ENCODE measurements at places on chromosomes 12 and 14. TPM values are rescaled to one million over a fixed set of nuclear protein-coding genes. Genes with fewer than 3 reads are reported as not detected.

DNA sequence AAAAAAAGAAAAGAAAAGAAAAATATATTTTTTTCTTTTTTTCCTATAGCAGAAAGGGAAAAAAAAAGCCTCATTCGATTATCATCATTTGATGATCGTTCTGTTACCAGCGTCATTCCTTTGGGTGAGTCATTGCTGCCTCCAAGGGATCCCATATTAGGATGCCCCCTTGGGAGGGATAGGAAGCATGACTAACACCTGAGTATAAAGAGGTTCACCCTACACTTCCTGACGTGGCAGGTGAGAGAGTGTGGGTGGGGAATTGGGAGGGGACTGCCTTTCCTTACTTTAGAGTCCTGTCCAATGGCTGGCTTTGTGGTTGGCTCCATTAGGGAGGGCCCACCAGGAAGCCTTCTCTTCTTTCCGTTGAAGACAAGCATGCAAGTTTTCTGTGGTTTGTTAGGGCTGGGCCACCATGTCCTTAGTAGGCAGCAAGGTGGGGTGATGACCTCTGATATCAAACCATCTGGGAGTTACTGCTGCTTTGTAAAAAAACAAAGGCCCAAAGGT lies 56.1 kb upstream of the FUT8 start:
- no peaks in the 10 kb centered on the region for H3K27me3 ChIP-seq
- H3K36me3 ChIP-seq, result no peaks in the 10 kb centered on the region
- no peak overlapping the region for H3K27ac ChIP-seq
- DNase-seq, result peak; percentile 47
- H3K4me3 ChIP-seq, result no peak overlapping the region
- H3K4me1 ChIP-seq, result peaks cover 8% of the 10 kb centered on the region

GRCh38 chr14:104845834-104846441 lies 19.1 kb upstream of the CEP170B start:
- peaks cover 16% of the 10 kb centered on the region for H3K4me1 ChIP-seq
- H3K27me3 ChIP-seq, result peaks cover 68% of the 10 kb centered on the region

DNA sequence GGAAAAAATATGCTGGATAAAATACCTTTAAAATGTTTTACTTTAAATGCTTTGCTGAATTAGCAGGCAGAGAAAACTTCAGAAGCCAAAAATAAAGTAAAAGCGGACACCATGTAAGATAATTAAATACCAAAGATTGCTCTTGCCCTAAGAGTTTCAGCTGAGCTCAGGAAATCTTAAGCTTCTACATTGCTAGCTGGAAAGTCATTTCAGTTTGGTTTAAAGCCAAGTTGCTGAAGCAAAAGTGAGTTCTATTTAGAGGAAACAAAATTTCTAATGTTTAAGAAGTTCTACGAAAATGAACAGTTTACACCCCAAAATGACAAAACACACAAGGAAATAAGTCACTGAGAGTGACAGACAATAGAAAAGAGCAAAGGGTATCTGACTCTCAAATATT lies 310.0 kb downstream of the ADAMTS20 start:
- H3K4me3 ChIP-seq, result no peak overlapping the region
- H3K36me3 ChIP-seq, result no peaks in the 10 kb centered on the region
- no peak for DNase-seq
- H3K4me1 ChIP-seq, result no peaks in the 10 kb centered on the region

DNA sequence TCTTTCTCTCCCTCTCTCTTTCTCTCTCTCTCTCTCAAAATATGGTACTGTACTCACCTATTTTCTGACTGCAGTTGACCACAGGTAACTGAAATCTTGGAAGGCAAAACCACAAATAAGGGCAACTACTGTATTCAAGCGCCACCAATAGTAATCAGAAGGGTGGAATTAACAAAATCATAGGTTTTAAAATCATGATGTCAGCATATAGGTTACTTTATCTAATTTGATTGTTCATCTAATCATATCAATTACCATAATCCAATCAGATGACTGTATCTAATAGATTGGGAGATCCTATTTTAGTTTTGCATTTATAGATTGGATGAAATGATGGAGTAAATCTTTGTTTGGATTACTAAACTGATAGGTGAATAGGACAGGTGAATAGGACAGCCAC lies 155.8 kb upstream of the KITLG start:
- H3K27me3 ChIP-seq, result no peaks in the 10 kb centered on the region
- H3K27ac ChIP-seq, result no peak overlapping the region
- DNase-seq, result no peak
- H3K4me3 ChIP-seq, result no peak overlapping the region
- no peaks in the 10 kb centered on the region for H3K4me1 ChIP-seq

- H3K36me3 ChIP-seq, result no peaks in the 10 kb centered on the region
- H3K4me3 ChIP-seq, result no peak overlapping the region
- H3K27me3 ChIP-seq, result peaks cover 16% of the 10 kb centered on the region
- no peak for DNase-seq
Observed at GRCh38 chr12:30840715-30841114, 85.8 kb upstream of the TSPAN11 start.

GRCh38 chr14:63342371-63342770 lies 23.6 kb upstream of the GPHB5 start:
- H3K27ac ChIP-seq, result no peak overlapping the region
- no peaks in the 10 kb centered on the region for H3K27me3 ChIP-seq
- H3K4me3 ChIP-seq, result no peak overlapping the region

DNA sequence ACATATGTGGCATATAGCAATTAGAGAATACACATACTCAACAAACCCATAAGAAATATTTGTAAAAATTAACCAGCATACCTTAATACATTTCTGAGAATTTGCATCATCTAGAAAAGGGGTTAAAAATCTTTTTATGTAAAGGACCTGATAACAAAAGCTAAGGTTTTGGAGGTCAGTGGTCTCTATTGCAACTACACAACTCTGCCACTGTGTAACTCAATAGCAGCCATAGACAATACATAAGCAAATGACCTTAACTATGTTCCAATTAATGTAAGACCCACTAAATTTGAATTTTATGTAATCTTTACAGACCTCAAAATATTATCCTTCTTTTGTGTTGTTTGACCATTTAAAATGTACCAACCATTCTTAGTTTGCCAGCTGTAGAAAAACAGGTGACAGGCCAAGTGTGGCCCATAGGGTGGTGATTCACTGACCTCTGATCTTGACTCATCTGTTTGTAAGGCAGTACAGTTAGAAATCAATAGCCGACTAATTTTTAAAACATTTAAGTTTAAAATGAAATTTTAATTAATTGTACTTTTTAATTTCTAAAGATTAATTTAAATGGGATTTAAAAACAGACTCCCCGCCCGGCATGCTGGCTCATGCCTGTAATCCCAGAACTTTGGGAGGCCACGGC lies 7.4 kb upstream of the EPS8 start:
- DNase-seq, result no peak
- H3K36me3 ChIP-seq, result no peaks in the 10 kb centered on the region
- no peaks in the 10 kb centered on the region for H3K27me3 ChIP-seq
- no peak overlapping the region for H3K27ac ChIP-seq

- H3K4me3 ChIP-seq, result no peak overlapping the region
- H3K4me1 ChIP-seq, result peaks cover 69% of the 10 kb centered on the region
- H3K27me3 ChIP-seq, result no peaks in the 10 kb centered on the region
- DNase-seq, result no peak
- H3K36me3 ChIP-seq, result no peaks in the 10 kb centered on the region
Observed at GRCh38 chr12:64636856-64637255, 26.6 kb downstream of the RASSF3 start.

- no peaks in the 10 kb centered on the region for H3K36me3 ChIP-seq
- peak overlapping the region; percentile 94 for H3K27ac ChIP-seq
- peaks cover 43% of the 10 kb centered on the region for H3K4me1 ChIP-seq
- DNase-seq, result peak; percentile 91
- no peaks in the 10 kb centered on the region for H3K27me3 ChIP-seq
- H3K4me3 ChIP-seq, result peak overlapping the region; percentile 73
Observed at GRCh38 chr14:95156161-95157047, 925 bp downstream of the DICER1 start.

DNA sequence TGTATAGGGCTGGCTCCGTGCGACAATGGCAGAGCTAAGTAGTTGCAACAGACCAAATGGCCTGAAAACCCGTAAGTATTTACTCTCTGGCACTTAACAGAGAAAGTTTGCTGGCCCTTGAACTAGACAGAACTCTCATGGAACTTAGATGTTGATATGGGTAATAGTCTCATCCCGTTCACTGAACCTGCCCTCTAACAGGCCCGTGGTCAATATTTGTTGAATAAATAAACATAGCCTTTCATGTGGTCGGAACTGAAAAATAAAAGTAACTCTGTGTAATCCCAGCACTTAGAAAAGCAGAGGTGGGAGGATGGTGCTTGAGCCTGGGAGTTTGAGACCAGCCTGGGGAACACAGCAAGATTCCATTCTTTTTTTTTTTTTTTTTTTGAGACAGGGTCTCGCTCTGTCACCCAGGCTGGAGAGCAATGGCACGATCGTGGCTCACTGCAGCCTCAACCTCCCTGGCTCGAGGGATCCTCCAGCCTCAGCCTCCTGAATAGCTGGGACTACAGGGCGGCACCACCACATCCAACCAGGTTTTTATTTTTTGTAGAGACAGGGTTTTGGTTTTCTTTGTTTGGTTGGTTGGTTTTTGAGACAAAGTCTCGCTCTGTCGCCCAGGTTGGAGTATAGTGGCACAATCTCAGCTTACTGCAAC lies 29.7 kb downstream of the KDM2B start:
- no peaks in the 10 kb centered on the region for H3K4me1 ChIP-seq
- peaks cover 11% of the 10 kb centered on the region for H3K36me3 ChIP-seq
- no peak overlapping the region for H3K27ac ChIP-seq
- H3K27me3 ChIP-seq, result no peaks in the 10 kb centered on the region

GRCh38 chr14:65954942-65955341 lies 531.2 kb upstream of the CCDC196 start:
- H3K27ac ChIP-seq, result no peak overlapping the region
- no peaks in the 10 kb centered on the region for H3K4me1 ChIP-seq
- DNase-seq, result no peak
- H3K27me3 ChIP-seq, result no peaks in the 10 kb centered on the region

- no peaks in the 10 kb centered on the region for H3K36me3 ChIP-seq
- H3K4me3 ChIP-seq, result no peak overlapping the region
- no peak for DNase-seq
Observed at GRCh38 chr14:81886588-81886987, 352.9 kb upstream of the SEL1L start.

- H3K4me3 ChIP-seq, result no peak within 1 kb of the TSS
- H3K27ac ChIP-seq, result no peak within 1 kb of the TSS
- no peaks in the 10 kb centered on the region for H3K4me1 ChIP-seq
- no peak for DNase-seq
- no peaks in the 10 kb centered on the region for H3K36me3 ChIP-seq
Observed at GRCh38 chr12:52473768-52474167, at the start of gene KRT6C. KRT6C (minus strand) TSS chr12:52473805; CDS start chr12:52473737, 68 bp downstream.

GRCh38 chr14:53148671-53149070 lies 4.5 kb downstream of the DDHD1 start:
- no peaks in the 10 kb centered on the region for H3K36me3 ChIP-seq
- H3K4me3 ChIP-seq, result no peak overlapping the region
- peaks cover 10% of the 10 kb centered on the region for H3K4me1 ChIP-seq
- H3K27ac ChIP-seq, result no peak overlapping the region
- H3K27me3 ChIP-seq, result no peaks in the 10 kb centered on the region

- no peaks in the 10 kb centered on the region for H3K4me1 ChIP-seq
- no peak overlapping the region for H3K27ac ChIP-seq
- no peak overlapping the region for H3K4me3 ChIP-seq
Observed at GRCh38 chr14:75496755-75497154, 25.5 kb upstream of the BATF start.

- no peaks in the 10 kb centered on the region for H3K36me3 ChIP-seq
- no peak overlapping the region for H3K4me3 ChIP-seq
- no peak overlapping the region for H3K27ac ChIP-seq
- H3K27me3 ChIP-seq, result no peaks in the 10 kb centered on the region
- DNase-seq, result no peak
Observed at GRCh38 chr12:119102714-119103113, 76.0 kb upstream of the HSPB8 start.

DNA sequence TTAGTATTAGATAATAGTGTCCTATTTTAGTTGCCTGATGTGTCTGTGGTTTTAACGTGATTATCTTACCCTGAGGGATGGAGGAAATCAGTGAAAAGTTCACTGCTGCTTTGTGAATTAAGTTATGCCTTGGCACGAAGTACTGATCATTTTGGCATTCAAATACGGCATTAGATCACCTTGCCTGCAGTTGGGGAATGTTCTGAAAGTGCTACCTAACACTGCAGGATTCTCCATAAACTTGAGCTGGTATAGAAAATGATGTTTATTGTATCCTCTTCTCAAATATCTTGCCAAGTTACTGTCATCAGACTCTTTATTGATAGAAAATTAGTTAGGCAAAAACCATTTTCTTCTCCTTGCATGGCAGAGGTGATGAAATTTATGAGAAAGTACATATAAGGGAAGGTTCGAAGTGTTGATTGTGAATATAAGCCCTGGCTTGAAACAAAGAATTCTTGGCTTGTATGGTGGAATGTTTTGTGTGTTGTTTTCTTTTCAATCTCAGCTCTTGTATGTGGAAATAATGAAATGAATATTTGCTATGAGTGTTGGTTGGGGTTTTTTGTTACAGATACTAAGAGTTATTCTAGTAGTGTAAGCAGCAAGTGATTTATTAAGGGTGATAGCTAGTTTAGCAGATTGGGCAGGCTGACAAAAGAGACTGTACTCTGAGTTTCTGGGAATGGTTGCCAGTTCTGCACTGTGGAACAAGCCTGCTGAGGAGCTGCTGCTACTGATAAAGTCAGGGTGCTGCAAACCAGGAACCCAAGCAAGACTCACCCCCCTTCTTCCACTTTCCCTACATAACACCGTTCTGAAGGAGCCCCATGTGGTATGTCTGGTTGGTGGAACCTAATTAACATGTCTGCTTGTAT lies 448.3 kb downstream of the PCNX1 start:
- H3K36me3 ChIP-seq, result no peaks in the 10 kb centered on the region
- no peak overlapping the region for H3K27ac ChIP-seq
- H3K4me3 ChIP-seq, result no peak overlapping the region
- DNase-seq, result no peak

SVOP gene
- polyA plus RNA-seq, result 0.24 TPM

INTS13 gene
- 36.0 TPM for polyA plus RNA-seq

FLVCR2 gene
- polyA plus RNA-seq, result 4.3 TPM

HOXC9 gene
- 0.60 TPM for polyA plus RNA-seq

ANKRD9 gene
- 4.8 TPM for polyA plus RNA-seq

UNC79 gene
- polyA plus RNA-seq, result 0.65 TPM

LBHD2 gene
- not detected for polyA plus RNA-seq

OR4E1 gene
- polyA plus RNA-seq, result 0.06 TPM

ADCY4 gene
- polyA plus RNA-seq, result 30.4 TPM

RNF212B gene
- 0.94 TPM for polyA plus RNA-seq

PFDN5 gene
- polyA plus RNA-seq, result 719 TPM
